ENCODE measurements at places on chromosomes 5 and 9. TPM values are rescaled to one million over a fixed set of nuclear protein-coding genes. Genes with fewer than 3 reads are reported as not detected.

GRCh38 chr9:16062542-16063240 lies 509.8 kb downstream of the CCDC171 start:
- DNase-seq = peak; percentile 99

GRCh38 chr9:79551586-79551985 lies 20.2 kb upstream of the TLE4 start:
- peak; percentile 43 for DNase-seq

GRCh38 chr9:22455181-22455580 lies 8.6 kb downstream of the DMRTA1 start:
- DNase-seq = no peak

GRCh38 chr9:118961857-118962256 lies 407.4 kb downstream of the BRINP1 start:
- DNase-seq = peak; percentile 54

DNA sequence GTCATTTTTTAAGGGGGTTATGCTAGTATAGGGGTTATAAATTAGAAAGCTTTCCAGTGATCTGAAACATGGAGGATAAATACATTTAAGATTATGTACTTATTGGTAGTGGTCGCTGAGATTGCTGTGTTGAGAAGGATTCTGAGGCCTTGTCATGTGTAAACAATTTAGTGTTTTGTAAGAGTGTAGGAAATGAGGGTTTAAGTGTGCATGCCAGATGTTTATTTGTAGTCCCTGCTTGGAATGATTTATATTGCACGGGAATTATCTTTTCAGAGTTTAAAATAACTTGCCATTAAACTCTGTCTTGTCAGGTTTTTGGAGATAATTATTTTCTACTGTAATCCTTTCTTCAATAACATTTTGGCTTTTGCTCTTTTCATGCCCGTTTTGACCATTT lies 19.4 kb downstream of the ZNF618 start:
- DNase-seq = no peak

GRCh38 chr9:90546200-90546599 lies 96.4 kb downstream of the DIRAS2 start:
- peak; percentile 78 for DNase-seq

DNA sequence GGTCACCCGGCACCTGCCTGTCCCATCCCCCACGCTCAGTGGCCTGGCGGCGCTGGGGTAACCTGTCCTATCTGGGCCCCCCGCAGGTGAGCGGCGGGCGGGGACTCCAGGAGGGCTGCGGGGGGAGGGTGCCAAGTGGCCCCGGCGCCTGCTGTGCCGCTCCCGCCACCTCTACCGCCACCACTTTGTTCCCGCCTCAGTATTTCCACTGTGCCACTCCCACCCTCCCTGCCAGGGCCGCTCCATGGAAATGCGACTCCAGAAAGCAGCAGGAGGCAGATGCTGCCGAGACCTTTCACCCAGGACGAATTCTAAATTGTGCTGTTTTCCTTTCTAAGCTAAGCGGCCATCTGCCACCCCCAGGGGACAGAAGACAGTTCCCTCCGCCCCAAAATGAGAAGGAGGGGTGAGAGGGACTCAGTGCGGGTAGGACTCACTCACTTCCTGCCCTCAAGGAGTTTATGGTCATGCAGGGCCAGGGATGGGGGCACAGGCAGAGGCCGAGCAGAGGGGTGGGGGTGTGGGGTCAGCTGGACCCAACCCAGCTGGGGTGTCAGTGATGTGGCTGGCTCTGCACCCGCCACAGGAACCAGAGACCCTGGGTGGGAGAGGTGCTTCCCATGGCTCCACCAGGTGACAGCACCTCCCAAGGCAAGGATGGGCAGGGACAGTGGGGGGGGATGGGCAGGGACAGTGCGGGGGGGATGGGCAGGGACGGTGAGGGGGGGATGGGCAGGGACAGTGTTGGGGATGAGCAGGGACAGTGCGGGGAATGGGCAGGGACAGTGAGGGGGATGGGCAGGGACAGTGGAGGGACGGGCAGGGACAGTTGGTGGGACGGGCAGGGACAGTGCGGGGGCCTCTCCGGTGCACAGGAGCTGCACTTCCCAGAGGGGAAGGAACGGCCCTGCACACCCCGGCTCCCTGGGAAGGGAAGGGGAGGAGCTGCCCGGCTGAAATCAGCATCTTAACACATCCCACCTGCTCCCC lies 17.8 kb downstream of the NOTCH1 start:
- no peak for DNase-seq

Gene DDX4
- total RNA-seq = not detected
